ENCODE measurements at places on chromosomes 1 and 21. TPM values are rescaled to one million over a fixed set of nuclear protein-coding genes. Genes with fewer than 3 reads are reported as not detected.

DNA sequence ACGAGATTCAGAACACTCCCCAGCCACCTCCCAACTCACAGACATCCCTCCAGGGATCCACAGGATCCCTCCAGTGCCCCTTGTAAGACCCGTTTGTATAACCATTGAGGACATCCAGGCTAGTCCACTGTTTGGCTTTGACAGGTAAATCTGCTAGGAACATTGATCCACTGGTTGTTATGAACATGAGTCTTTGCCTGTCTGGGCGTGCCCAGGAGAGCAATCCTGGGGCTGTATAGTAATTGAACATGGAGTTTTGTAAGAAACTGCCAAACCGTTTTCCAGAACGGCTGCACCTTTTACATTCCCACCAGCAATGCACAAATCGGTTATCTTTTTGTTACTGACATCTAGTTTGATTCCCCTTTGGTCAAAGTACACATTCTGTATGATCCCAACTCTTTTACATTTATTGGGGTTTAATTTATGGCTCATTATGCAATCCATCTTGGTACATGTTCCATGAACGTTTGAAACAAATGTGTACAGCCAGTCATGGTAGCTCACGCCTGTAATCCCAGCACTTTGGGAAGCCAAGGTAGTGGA lies 88.7 kb downstream of the WDR4 start:
- no peak for DNase-seq

Gene RNPEP
- 18.8 TPM for total RNA-seq

Gene EVA1C
- total RNA-seq, result 18.0 TPM

GRCh38 chr1:229075217-229075616 lies 195.7 kb upstream of the RAB4A start:
- no peak for DNase-seq

- no peak for DNase-seq
These were observed 203.0 kb downstream of the TOMM20 start for GRCh38 chr1:234925440-234926263.

Gene CNKSR1
- 1.3 TPM for total RNA-seq

Measured in right cardiac atrium (tissue), 5 donors.